ENCODE measurements at places on chromosomes 2 and 18. TPM values are rescaled to one million over a fixed set of nuclear protein-coding genes. Genes with fewer than 3 reads are reported as not detected.
A peak's percentile ranks its signal among the peaks of the same experiment; 100 is the strongest.

The SLC23A3 gene
- not detected for polyA plus RNA-seq

The HOXD4 gene
- not detected for polyA plus RNA-seq

The C2orf78 gene
- polyA plus RNA-seq = not detected

The SLC39A10 gene
- polyA plus RNA-seq = 23.2 TPM

The CGREF1 gene
- not detected for polyA plus RNA-seq

The BMP10 gene
- not detected for polyA plus RNA-seq

The GAD1 gene
- polyA plus RNA-seq = not detected

GRCh38 chr18:52163478-52163877, 176.5 kb upstream of the DCC start:
- DNase-seq = no peak
- no peak overlapping the region for H3K27ac ChIP-seq

GRCh38 chr18:3898861-3899613, 449.1 kb downstream of the TGIF1 start:
- no peaks in the 10 kb centered on the region for H3K27me3 ChIP-seq
- H3K27ac ChIP-seq = no peak overlapping the region
- H3K36me3 ChIP-seq = no peaks in the 10 kb centered on the region

DNA sequence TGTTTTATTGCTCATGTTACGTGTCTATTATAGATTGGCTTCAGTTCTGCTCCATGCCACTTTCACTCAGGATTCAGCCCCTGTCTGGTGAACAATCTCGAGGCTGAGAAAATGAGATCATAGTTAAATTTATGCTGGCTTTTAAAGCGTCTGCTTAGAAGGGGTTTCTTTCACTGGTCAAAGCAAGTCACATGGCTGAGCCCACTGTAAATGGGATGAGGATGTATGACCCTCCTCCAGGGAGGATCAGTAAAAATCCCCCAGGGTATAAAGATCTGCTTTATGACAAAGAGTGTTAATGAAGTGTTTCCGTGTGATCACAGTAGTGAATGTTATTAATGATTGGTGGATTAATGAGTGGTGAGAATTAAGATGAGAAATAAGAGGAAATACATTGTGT, 6.2 kb upstream of the PLCL1 start:
- no peaks in the 10 kb centered on the region for H3K4me1 ChIP-seq
- no peak for DNase-seq
- H3K27ac ChIP-seq = no peak overlapping the region
- peaks cover 74% of the 10 kb centered on the region for H3K27me3 ChIP-seq
- H3K4me3 ChIP-seq = no peak overlapping the region
- no peaks in the 10 kb centered on the region for H3K36me3 ChIP-seq

GRCh38 chr2:172329774-172330671, 97.4 kb upstream of the ITGA6 start:
- H3K4me1 ChIP-seq = peaks cover 9% of the 10 kb centered on the region
- DNase-seq = no peak
- no peak overlapping the region for H3K27ac ChIP-seq
- peaks cover 3% of the 10 kb centered on the region for H3K27me3 ChIP-seq

- no peak overlapping the region for H3K4me3 ChIP-seq
- no peak overlapping the region for H3K27ac ChIP-seq
- DNase-seq = no peak
- H3K4me1 ChIP-seq = no peaks in the 10 kb centered on the region
Measured at GRCh38 chr2:216535454-216535995, 36.9 kb downstream of the RPL37A start.

DNA sequence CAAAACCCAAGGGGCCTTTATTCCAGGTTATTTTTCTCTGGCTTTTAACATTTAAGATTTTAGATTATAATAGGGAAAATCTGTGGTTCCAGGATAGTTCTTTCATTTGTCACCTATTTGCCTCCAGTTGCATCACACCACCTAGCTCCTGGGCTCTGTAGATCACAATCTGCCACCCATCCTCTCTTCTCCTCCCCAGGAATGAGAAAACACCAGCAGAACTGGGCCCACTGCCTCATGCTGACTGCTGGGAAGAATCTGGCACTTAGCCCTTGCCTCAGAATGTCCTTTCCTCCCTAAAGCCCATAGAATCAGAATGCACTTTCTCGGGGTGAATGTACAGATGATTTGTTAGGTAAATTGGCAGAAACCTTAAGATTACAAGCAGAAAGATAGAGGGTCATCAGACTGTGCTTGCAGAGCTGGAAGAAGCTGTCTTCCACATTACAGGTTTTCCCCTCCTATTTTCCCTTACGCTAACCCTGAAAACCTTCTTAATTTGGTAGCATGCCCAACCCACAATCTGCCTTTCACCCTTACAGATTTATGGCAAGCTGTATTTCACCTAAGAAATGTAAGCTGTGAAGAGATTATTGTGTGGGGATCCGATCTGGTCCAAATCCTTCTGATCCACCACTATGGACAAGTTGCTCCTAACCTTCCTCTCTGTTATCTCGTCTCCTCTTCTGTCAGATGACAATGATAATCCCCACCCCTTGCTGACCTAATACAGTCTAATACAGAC, 72.6 kb downstream of the LRRC30 start:
- H3K36me3 ChIP-seq = peaks cover 10% of the 10 kb centered on the region
- DNase-seq = no peak
- no peaks in the 10 kb centered on the region for H3K4me1 ChIP-seq

DNA sequence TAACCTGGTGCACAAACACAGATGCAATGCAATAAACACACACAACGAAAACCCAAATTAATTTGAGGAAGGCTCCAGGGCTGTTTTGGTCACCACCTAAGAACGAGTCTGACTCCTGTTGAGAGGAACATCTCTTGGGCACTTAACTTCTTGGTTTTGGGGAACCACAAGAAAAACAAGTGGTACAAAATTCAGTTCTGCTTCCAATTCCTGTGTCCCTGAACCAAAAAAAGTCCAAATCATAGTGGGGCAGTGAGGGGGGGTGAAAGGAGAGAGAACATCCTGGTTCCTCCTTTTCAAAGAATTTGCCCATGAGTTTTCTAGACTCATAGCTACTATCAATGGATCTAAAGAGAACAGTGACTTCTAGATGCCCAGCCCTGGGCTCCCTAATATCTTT, 143.6 kb downstream of the COL4A4 start:
- H3K4me3 ChIP-seq = no peak overlapping the region
- no peaks in the 10 kb centered on the region for H3K4me1 ChIP-seq
- peaks cover 8% of the 10 kb centered on the region for H3K36me3 ChIP-seq
- no peak overlapping the region for H3K27ac ChIP-seq
- H3K27me3 ChIP-seq = peaks cover 11% of the 10 kb centered on the region
- no peak for DNase-seq

DNA sequence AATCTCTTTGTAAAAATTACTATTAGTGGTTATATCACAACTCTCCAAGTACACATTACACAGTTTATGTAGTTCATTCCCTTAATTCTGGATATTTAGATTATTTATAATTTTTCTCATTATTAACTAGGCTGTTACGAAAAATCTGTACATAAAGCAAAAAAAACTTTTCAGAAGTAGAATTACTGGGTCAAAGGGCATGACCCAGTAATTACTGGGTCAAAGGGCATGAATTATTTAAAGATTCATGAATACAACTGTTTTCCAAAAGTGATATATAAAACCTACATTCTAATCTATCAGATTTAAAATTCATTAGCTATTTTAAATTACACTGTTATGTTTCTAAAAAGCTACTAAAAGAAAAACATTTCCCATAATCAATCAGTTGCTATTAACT, 55.3 kb downstream of the MSH6 start:
- H3K4me1 ChIP-seq = peaks cover 10% of the 10 kb centered on the region
- peaks cover 11% of the 10 kb centered on the region for H3K36me3 ChIP-seq
- H3K27me3 ChIP-seq = no peaks in the 10 kb centered on the region
- no peak overlapping the region for H3K27ac ChIP-seq
- H3K4me3 ChIP-seq = no peak overlapping the region
- no peak for DNase-seq

- no peak for DNase-seq
- no peaks in the 10 kb centered on the region for H3K4me1 ChIP-seq
- peak overlapping the region; percentile 18 for H3K27ac ChIP-seq
- H3K27me3 ChIP-seq = no peaks in the 10 kb centered on the region
- no peak overlapping the region for H3K4me3 ChIP-seq
- H3K36me3 ChIP-seq = no peaks in the 10 kb centered on the region
Measured at GRCh38 chr2:229032608-229033234, 238.4 kb downstream of the PID1 start.

All from naive B cell (primary cell).